Neuronal stem cell (in vitro differentiated cells): ENCODE measurements at places on chromosomes 12 and 14.

DNA sequence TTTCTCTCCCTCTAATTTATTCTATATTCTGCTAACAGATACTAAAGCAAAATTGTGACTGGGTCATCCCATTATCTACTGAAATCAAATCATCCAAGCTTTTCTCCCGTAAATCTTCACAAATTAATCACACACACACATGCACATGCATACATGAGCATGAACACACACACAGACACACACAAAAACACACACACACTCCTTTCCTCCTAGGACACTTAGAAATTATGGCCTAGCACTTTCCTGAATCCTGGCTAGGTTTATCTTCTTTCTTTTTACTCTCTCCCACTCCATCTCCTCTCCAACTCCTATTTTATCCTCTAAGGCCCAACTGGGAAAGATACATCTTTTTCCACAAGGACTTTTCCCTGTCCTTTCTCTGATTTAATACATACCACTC is 255.6 kb upstream of the G2E3 start:
- DNase-seq: no peak

DNA sequence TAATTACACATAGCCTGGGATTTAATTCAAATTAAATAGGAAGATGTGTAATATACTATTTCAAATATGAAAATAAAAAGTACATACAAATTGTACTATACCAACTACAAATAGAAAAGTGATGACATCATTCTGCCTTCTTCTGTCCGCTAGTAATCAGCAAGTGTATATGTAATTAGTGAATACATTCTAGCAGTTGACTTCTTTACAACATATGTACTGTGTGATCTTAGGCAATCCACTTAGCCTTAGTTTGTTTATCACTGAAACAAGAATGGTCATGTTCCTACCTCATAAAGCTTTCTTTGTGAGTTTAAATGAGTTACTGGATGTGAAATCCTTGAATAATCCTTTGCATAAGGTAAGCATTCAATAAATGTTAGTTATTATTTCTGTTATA is 7.8 kb upstream of the LUM start:
- no peak for DNase-seq

GRCh38 chr12:43210485-43211192 is 341.4 kb downstream of the ADAMTS20 start:
- DNase-seq: no peak

- no peak for DNase-seq
Observed at GRCh38 chr14:82667501-82667900, 1133.8 kb upstream of the SEL1L start.

GRCh38 chr12:84874125-84874824 is 38.3 kb downstream of the SLC6A15 start:
- DNase-seq: peak; percentile 55

DNA sequence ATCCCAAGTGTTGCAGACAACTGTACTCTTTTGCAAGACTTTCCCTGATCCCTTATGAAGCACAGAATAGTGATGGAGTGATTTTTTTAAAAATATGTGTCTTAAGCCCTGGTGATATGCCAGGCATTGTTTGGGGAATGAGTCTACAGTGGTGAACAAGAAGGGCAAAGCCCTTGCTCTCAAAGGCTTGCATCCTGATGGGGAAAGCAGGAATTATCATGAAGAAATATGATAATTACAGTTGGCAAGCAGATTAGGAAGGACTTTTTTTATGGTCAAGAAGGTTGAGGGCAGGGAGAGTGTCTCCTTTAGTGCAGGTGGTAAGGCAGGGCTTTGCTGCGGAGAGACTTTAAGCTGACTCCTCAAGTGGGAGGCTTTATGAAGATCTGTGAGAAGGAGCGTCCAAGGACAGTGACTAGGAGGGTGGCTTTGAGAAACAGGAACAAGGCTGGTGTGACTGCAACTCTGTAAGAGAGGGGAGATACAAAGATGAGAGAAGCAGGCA is 100.2 kb downstream of the SYNE2 start:
- DNase-seq: no peak

GRCh38 chr12:105218434-105218833 is 17.5 kb downstream of the APPL2 start:
- DNase-seq: no peak

DNA sequence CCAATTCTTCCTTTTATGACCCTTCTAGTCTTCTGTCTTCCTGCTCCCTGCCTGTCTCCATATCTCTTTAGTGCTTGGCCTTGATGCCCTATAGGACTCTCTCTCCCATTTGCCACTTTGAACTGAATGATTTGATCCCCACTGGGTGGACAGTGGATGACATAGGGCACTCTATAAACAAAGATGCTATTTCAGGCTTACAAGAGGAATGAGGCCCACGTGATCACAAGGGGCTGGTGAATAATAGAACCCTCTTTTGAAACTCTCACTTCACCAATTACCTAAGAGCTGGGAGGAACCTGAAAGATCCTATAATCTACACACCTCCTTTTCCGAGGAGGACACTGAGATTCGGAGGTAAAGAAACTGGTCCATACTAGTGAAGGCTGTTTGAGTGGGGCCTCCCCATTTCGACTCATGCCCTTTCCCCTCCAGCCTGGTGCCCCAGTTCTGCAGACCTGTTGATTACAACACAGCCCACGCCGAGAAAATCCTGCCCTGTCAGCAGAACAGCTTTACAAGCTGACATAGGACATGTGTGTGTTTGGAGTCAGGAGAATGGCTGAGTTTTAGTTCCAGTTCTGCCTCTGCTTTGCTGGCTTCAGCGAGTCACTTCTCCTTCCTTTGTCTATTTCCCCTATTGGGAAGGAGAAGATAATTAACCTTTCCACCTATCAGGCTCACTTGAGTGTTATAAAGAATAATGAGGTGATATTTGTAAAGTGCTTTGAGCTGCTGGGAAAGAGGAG is 400.3 kb downstream of the ZFP36L1 start:
- DNase-seq: peak; percentile 21

- DNase-seq: no peak
Observed at GRCh38 chr14:64501411-64502171, 2.0 kb downstream of the ZBTB25 start.

- DNase-seq: no peak
Observed at GRCh38 chr14:89493877-89494634, 77.0 kb upstream of the FOXN3 start.

- DNase-seq: no peak
Observed at GRCh38 chr14:66432334-66432733, 53.8 kb upstream of the CCDC196 start.

DNA sequence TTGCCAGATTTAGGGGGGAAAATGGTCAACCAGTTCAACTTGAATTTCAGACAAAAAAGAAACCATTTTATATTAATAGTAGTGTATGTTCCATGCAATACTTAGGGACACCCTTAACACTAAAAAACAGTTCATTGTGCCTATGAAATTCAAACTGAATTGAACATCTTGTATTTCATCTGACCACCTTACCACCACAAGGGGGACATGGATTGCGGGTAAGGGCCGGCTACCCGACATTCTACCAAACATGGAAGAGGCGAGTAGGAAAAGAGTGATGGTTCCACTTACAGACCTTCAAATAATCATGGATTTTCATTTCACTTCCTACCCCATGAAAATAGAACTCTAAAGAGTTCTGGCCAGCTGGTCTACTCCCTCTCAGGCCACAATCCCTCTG is 10.3 kb upstream of the STK38L start:
- no peak for DNase-seq

DNA sequence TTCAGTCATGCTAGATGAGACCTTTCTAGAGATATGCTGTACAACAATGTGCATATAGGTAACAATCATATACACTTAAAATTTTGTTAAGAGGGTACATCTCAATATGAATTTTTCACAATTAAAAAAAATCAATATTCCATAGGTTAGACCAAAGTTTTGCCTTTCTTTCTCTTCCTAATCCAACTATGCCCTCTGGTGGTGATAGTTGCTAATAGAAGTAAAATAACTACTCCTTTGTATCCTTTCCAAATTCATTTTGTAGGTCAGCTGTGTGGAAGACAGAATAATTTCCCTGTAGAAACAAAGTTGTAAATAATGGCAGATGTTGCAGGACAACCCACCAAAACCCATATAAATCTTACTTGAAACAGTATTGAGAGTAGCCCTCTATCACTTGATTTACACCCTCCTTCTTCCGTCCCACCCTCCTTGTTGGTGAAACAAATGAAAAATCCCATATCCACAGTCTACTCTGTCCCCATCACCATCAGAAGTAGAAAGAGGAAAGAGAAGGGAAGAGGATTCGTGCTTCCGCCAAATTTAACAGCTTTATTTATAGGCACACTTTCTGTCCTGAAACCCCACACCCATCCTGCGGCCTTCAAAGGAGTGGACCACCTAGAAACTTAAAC is 34.2 kb upstream of the KICS2 start:
- peak; percentile 44 for DNase-seq

GRCh38 chr14:105830171-105830570 is 303.8 kb downstream of the TMEM121 start:
- no peak for DNase-seq

DNA sequence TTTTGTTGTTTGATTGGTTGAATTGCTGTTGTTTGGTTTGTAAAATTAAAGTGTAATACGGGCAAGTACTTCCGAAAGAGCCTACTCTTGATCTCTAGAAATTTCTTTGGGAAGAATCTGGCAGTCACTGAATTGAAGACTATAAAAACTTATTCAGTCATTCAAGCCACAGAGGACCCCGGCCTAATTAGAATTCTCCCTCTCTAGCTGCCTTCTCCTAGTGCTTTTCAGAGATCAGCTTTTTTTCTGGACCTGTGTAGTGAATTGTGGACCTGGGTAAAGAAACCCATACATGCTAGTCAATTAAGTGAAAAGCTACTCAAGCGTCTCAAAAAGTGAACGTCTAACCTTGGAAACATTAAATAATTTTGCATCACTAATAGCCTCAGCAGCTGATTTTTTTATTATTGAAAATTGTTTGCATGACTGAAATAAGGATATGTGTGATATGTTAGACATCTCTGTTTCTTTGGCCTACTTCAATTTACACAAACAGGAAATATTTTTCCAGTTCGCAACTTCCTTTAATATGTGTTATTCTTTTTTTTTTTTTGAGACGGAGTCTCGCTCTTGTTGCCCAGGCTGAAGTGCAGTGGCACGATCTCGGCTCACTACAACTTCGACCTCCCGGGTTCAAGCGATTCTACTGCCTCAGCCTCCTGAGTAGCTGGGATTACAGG is 27.2 kb downstream of the EFCAB11 start:
- DNase-seq: no peak

- DNase-seq: no peak
Observed at GRCh38 chr12:60251091-60251490, 655.3 kb downstream of the SLC16A7 start.

DNA sequence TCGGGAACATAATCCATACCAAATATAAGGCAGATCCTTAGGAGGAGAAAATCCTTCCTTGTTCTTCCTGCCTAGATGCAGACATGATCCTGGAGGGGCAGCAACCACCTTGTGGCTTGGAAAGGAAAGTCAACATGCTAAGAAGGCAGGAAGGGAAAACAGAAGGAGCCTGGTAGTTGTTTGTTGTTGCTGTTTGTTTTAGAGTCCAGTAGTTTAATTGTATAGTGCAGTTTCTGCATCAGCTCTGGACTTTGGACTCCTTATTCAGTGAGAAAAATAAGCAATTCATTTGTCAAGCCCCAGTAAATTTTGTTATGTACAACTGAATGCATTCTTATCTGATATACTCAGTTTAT is 45.7 kb upstream of the APPL2 start:
- no peak for DNase-seq

GRCh38 chr14:67704484-67705089 is 2.9 kb downstream of the RDH12 start:
- DNase-seq: peak; percentile 66

DNA sequence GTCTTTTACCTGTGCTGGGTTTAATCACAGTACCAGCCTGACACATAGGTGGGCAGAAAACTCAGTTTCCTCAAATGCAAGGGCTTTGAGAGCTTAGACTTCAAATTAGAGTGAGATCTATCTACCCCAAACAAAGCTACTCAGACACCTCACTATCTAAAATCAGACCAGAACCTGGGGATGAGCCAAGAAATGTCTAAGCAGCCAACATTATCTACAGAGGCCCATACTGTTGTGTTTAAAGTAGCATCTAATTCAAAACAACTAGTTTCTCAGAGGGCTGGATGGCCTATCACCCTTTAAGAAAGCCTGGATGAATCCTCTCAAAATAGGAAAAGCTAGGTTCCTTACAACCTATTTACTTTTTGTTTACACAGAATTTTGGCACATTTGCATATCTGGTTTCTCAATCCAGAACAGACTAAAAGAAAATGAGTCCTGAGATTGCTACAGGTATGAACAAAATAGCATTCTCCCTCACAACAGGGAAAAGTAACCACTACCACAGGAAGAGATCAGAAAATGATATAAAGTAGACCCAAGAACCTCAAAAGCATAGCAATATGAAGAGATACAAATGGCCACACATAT is 142.4 kb downstream of the ZFP36L1 start:
- no peak for DNase-seq

- peak; percentile 91 for DNase-seq
Observed at GRCh38 chr12:114684098-114684869, at the start of gene TBX3. TBX3 (minus strand) TSS chr12:114684175; CDS start chr12:114683200, 975 bp downstream.

DNA sequence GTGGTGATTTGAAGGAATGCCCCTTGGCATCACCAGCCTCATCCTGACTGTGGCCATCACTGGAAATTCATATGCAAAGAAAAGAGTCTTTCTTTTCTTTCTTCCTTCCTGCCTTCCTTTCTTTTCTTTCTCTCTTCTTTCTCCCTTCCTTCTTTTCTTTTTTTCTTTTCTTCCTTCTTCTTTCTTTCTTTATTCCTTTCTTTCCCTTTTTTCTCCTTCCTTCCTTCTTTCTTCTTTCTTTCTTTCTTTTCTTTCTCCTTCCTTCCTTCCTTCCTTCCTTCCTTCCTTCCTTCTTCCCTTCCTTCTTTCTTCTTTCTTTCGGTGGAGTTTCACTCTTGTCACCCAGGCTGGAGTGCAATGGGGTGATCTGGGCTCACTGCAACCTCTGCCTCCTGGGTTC is 58.0 kb upstream of the TMEM132D start:
- DNase-seq: no peak

DNA sequence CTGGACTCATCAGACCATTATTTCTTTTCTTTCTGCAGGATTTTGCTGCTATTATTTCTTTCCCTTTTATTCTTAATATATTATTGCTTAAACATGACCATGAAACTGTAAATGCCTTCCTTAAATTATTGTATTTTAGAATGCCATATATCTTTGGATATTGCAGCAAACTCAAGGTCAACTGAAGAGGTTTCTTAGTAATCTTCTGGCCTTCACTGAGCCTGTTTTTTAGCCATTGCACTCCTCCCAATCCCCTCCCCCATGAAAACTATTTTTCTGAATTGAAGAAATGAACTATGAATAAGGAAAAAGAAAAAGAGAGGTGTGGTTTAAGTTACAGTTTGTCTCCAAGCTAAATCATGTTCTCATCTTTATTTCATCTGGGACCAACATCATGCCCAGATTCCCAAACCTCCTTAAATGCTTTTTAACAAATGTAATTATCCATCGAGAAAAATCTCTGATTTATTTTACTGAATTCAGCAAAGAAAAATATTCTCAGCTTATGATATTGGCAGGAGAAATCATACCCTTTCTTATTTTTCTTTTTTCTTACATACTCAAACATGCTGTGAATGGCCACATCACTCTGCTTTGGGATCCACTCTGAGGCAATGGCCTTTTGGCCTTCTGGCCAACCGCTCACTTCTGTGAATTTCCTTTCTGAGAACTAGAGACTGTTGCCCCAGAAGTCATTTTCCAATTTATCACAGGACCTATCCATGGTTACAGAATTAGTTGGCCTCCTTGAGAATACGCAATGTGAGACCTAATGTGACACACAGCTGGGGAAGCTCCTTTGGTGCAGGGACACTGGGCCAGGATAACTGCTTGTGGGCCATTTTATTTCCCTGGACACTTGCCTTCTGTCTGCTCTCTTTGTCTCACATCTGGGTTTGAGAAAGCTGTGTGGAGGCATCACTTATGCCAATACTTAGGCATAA is 50.9 kb downstream of the IGF1 start:
- DNase-seq: no peak
